ENCODE measurements at places on chromosomes 1 and 21.
A peak's percentile ranks its signal among the peaks of the same experiment; 100 is the strongest.

DNA sequence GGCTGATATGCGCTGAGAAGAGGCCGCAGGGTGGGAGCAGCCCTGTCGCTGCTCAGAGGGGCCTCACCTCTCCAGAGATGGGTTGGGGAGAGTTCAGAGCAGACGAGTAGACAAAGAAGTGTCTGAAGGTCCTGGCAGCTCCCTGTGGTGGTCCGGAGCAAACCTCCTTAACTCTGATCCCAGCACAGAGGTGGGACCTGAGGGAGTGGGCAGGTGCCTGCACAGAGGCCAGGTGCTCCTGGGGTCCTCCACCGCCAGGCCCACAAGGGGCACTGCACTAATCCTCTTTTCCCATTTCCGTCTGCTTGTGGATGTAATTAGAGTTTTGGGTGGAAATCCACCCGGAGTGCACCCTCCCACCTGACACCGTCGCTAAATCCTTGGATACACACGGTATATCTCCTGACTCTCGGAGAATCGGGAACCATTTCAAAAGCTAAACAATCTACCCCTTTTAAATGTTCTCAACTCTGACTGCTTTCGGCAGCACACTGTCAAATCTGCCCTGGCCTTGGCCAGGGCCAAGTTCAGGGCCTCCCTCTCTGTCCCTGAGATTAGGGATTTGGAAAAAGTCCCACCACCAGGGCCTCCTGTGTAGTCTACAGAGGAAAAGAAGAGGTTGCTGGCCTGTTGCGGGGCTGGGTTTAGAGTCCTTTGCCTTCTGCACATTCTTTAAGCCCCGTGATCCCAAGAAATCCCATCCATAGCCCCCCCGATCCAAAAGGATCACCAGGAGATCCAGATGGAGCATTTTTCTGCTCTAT is 22.4 kb downstream of the CASZ1 start:
- DNase-seq = no peak

GRCh38 chr1:31182352-31182751 is 57.3 kb downstream of the NKAIN1 start:
- no peak for DNase-seq

DNA sequence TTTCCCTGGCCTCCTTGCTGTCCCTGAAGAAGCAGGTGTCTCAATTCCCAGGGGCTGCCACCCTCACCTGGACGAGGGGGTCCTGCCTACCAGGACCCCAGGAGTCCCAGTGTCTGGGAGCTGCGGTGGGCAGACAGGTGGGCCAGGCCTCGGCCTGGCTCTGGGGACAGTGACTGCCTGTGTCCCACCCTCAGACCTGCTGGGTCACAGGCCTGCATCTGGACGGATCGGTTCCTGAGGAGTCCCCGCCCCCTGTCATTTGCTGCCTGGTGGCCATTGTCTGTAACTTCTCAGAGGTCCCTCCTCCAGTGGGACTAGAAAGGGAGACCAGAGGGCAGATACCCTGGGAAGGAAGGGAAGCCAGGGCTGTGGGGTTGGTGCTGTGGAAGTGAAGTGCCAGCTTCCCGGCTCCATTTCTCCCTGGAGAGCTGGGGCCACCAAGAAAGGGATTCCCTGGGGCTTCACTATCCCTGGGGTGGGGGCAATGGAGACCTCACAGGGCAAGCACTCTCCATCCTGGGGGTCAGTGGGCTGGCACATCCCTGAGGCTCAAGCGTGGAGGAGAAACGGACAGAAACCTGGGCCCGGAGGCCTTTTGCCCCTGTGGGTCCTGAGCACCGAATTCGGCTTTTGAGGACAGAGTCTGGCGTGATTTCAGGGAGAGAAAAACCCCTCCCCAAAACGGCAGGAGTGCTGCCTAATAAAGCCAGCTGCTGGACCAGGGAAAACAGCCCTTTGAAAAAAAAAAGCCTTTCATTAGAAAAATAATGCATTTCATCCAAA is 157.3 kb downstream of the PEX14 start:
- DNase-seq = no peak

DNA sequence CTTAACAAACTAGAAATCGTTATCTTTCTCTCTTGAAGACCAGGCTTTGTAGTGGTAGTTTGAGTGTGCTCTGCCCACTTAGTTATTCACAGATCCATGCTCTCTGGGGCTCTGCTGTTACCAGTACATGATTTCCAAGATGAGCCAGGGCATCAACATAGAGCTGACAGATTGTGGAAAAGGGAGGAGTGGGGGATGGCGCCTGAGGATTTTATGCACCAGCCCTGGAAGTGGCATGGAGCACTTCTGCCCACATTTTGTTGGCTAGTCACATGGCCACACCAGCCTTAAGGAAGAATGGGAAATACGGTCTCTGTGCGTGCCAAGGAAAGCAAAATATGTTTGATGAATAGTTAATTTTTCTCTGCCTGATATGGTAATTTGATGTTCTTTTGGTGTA is 18.2 kb downstream of the TSNAX start:
- no peak for DNase-seq

- DNase-seq = no peak
These were observed 42.2 kb upstream of the KIF21B start for GRCh38 chr1:201065686-201066085.

GRCh38 chr21:34715518-34715917 is 46.7 kb downstream of the CLIC6 start:
- no peak for DNase-seq

DNA sequence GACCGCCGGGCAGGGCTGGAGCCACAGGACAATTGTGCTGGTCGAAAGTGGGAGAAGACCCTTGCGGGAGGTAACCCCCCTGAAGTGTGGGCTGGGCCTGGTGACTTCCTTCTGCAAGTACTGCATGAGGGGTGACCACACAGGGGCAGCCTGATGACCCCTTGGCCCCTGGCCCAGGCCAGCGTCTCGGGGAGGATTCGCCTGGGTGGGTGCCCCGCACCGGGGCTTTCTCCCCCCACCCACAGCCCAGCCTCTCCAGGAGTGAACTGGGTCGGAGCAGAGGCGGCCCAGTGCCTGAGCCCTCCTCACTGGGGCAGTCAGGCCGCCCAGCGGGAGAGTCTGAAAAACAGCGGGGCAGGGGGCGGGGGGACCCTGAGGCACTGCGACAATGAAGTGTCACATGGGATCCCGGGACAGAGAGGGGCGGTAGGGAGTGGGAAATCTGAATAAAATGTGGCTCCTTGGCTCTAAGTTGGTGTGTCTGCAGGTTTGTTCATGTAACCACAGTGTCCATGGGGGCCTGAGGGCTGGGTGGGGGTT is 1.6 kb upstream of the DNMT3L start:
- no peak for DNase-seq

- no peak for DNase-seq
These were observed 3.3 kb upstream of the LGALS8 start for GRCh38 chr1:236520445-236521005.

DNA sequence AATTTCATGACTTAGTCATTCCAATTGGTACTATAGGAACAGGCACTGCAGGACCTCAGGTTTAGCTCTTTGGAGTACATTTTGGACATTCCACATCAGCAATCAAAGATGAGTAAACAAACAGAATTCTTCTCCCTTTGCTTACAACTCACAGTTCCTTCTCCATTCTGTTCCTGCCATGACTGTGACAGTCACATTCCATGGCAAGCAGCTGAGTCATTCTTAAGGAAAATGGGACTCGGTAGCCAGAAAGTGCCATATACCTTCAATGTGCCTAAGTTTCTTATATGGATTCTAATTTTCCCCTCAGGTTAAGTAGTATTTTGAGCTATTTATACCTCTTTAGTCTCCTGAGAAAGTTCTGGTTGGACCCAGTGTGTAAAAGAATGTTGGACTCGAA is 25.6 kb downstream of the CRCT1 start:
- DNase-seq = no peak

DNA sequence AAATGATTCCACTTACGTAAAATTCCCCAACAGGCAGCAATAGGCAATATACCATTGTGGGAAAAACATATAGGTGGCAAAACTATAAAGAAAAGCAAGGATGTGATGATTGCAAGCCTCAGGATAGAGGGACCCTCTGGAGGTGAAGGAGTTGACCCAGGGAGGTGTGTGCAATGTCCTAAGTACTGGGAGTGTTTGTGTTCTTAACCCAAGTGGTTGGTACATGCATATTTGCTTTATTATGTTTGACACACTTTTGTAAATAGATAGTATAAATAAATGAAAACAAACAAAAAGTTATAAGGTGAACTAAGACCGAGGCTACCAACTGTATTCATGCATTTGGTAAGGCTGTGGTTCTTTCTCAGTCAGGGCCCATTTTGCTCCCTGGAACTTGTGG is 7.5 kb downstream of the MX1 start:
- no peak for DNase-seq

GRCh38 chr1:34425785-34426184 is 249.1 kb downstream of the C1orf94 start:
- no peak for DNase-seq

DNA sequence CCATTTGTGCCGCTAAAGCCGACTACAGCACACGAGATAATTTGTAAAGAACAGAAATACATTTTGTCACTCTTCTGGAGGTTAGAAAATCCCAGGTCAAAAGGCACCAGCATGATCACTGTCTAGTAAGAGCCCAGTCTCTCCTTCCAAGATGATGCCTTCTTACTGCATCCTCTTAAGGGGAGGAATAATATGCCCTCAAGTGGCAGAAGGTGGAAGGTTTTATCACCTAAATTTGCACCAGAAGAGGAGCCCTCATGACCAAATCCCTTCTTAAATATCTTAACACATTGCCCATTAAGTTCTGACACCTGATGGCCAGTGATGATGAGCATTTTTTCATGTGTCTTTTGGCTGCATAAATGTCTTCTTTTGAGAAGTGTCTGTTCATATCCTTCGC is 326.7 kb upstream of the RGS18 start:
- no peak for DNase-seq

DNA sequence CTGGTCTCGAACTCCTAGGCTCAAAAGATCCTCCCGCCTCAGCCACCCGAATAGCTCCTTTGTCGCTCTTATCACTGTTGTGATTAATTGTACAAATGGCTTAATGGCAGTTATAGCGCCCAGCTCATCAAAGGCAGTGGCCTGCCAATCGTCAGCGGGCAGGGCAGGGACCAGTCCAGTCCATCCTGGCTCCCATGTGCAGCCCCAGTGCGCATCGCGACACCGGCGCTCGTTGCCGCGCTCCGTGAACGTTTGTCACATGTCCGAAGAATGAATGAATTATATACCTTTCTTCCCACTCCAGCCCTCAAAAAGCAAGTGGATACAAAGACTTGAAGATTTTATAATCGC is 18.4 kb downstream of the MTX1 start:
- peak; percentile 72 for DNase-seq

DNA sequence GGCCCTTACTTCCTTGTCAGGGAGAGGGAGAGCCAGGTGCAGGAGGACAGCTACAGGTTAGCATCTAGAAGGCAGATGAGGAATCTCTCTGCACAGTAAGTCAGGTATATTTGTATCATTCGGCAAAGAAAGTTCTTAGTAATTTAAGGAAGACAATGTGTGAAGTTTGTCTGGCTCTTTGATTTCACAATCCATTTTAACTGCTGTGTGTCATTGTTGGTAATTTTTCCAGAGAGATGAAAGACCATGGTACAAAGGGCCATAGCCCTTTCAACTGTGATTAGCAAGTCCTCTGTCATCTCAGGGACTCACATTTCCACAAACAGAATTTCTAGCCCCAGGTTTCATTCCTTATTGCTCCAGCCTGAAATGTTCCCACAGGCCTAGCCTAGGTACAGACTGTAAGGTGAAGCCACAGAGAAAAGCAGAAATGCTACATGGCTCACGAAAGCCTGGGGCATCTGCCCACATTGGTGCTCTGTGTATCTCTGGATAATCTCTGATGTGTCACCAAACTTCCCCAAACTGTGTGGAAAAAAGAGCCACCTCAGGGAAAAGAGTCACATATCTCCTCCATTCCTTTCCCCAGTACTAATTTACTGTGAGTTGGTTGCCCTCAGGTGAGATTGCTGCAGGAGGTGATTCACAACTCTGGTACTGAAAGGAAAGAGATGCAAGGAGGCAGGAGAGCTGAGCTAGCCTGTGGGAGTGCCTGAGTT is 70.6 kb downstream of the SYT6 start:
- DNase-seq = no peak

- no peak for DNase-seq
These were observed 23.4 kb upstream of the PDE9A start for GRCh38 chr21:42629933-42630589.

DNA sequence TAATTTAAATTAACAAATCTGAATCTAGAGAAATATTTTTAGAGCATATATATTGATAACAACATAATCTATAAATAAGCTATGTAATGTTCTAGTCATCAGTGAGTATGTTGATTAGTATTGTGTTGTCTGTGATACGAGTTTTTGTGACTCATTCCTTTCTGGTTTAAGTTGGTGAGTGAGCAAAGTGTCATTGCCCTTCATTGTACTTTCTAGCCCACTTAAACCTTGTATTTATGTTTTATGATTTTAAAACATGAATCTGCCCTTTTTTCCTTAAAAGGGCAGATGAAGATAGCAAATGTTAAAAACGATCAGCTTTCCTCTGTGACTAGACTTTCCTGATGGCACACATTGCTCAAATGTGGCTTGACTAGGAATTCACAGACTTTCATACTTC is 38.5 kb downstream of the MACO1 start:
- DNase-seq = no peak

DNA sequence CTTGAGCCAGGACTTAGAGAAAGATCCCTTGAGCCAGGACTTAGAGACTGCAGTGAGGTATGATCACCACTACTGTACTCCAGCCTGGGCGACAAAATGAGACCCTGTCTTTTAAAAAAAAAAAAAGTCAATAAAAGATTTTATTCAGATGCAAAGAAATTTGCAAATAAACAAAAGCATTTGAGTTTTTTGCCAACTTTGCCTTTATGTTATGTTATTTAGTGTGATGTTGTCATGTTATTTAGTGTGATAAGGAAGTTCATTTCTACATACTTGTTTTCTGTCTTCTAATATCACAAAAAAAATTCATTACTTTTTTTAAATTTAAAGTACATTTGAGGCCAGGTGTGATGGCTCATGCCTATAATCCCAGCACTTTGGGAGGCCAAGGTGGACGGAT is 9.0 kb downstream of the RAD54L start:
- no peak for DNase-seq

DNA sequence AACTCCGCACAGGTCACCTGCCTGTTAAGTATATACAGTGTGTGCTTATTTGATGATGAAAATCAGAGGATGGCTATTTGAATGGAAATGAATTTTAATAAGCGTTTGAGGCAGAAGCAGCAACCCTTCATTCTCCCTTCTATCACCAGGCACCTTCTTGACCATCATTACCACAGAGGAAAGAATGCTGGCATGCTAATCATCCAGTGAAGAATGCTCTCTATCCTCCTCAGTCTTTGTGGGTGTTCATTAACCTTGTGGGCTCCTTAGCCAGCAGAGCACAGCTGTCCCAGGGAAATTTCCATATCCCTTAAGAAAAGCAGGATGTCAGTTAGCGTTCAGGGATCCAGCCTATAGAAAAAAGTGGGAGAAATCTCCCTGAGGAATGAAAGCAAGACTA is 428.0 kb upstream of the CAMK1G start:
- DNase-seq = no peak

Measured in cerebellum (tissue), 4 donors.